ENCODE measurements at places on chromosomes 4 and X. TPM values are rescaled to one million over a fixed set of nuclear protein-coding genes. Genes with fewer than 3 reads are reported as not detected.

Gene MAGEB2
- total RNA-seq, result not detected

Gene FHIP1A
- 8.7 TPM for total RNA-seq

Gene EDA
- total RNA-seq, result 0.07 TPM

Gene CXCL11
- total RNA-seq, result not detected

Gene SSX4B
- total RNA-seq, result not detected

Gene GABRQ
- 0.81 TPM for total RNA-seq

Gene FOXR2
- total RNA-seq, result not detected

Gene USP17L17
- not detected for total RNA-seq

Gene NSUN7
- not detected for total RNA-seq

All from Caki2 (cell line).